Activated CD4-positive, alpha-beta memory T cell treated with anti-CD3 and anti-CD28 coated beads for 36 hours (primary cell): ENCODE measurements at places on chromosomes 2 and 18. TPM values are rescaled to one million over a fixed set of nuclear protein-coding genes. Genes with fewer than 3 reads are reported as not detected.

GRCh38 chr2:41123341-41123740 is 671.5 kb upstream of the SLC8A1 start:
- no peak for DNase-seq

- DNase-seq: no peak
Measured at GRCh38 chr2:2655453-2656114, 324.5 kb upstream of the MYT1L start.

- no peak for DNase-seq
Measured at GRCh38 chr2:207088276-207088675, 77.5 kb downstream of the KLF7 start.

DNA sequence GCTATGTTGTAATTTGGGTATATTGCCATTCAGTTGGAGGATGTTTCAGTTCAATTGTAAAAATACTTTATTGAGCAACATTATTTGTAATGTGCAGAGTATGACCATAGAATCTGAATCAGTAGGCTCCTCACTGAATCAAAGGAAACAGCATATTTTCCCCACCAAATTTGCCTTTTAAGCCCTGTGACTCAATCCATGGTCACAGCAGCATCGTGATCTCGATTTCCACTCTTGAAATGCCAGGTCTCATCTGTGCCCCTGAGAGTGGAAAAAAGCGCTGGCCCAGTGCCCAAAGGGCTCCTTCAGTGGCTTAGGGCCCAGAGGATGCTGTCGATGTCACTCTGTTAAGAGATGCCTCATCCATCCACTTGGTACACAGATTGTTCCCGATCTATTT is 57.5 kb downstream of the FHOD3 start:
- DNase-seq: peak; percentile 11

DNA sequence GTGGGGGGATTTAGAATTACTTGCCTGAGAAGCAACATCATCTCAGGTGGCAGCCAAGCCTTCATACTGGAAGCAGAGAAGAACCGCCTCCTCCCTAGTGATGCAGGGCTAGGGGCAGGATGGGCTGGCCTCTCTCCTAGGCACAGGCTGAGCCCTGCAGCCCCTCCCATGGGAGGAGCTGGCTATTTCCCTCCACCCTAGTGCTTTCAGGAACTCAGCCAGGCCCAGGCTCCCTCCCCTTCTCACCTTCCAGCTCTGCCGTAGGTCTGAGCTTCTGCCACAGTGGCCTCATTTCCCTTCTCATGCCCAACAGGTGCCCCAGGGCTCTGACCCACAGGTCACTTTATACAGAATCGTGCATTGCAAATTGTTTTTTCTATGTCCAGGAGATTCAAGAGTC is 31.0 kb downstream of the CENPA start:
- no peak for DNase-seq

GRCh38 chr2:66686755-66687154 is 251.8 kb downstream of the MEIS1 start:
- no peak for DNase-seq

DNA sequence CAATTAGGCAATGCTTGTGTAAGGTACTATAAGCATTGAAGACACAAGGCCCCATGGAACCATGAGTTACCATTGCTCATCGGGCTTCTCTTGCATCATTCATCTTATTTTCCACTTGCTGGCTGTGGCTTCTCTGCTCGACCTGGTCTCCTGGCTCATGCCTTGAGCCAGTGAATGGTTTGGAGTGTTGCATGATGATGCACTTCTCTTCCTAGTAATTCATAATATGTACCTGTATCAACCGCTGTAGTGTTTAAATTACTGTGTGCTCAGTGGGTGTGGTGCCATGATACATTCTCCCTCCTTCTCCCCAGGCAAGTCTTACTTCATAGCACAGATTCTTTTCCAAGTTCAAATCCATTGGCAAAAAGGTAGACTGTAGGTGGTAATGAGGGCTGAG is 66.8 kb downstream of the ABCA12 start:
- DNase-seq: no peak

DNA sequence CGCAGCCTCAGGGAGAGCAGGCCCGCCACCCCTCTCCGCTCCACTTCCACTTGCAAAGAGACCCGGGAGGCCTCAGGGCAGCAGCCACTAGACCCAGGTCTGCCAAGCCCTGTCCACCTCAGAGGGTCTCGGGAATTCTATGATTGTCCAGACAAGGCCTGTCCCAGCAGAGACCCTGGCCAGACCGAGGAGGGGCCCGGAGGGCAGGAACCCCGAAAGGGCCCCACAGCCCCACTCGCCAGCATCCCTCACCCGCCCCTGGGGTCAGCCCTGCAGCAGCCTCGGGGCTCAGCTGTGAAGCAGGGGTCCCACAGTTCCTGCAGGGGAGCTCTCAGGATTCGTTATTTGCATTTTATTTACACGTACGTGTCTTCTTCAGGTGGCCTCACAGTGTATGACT is 269.5 kb downstream of the EIPR1 start:
- DNase-seq: no peak

GRCh38 chr2:187655001-187655400 is 100.8 kb upstream of the TFPI start:
- DNase-seq: no peak

GRCh38 chr18:48765053-48765452 is 185.7 kb downstream of the SMAD7 start:
- DNase-seq: no peak

- DNase-seq: no peak
Measured at GRCh38 chr2:136741471-136741870, 23.9 kb upstream of the THSD7B start.

- no peak for DNase-seq
Measured at GRCh38 chr2:1744446-1745170, at the start of gene PXDN. PXDN (minus strand) TSS chr2:1744515; CDS start chr2:1744455, 60 bp downstream.

DNA sequence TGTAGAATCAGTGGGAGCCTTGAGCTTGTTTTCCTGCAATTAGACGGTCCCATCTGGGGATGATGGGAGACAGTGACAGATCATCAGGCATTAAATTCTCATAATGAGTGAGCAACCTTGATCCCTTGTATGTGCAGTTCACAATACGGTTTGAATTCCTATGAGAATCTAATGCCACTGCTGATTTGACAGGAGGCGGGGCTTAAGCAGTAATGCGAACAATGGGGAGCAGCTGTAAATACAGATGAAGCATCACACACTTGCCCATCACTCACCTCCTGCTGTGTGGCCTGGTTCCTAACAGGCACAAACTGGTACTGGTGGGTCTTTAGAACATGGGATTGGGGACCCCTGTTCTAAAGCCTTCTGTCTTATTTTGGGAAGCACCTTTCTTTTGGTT is 17.9 kb upstream of the NYAP2 start:
- DNase-seq: no peak

DNA sequence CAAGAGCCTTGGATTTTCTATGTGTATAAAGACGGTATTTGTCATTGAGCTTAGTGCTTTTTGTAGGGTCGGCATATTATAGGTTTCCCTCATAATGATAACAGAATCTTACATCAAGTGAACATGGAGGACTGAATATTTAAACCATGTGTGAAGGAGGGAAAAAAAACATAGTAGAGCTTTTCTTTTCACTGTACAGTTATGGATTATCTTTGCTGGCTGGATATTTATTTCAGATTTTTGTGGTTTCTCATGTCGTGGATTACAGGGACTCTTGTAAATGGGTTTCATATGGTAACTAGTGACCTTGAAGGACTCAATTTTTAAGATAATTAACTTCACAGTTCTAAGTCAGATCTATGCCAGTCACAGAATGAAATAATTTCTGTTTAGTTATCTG is 330.2 kb upstream of the NRP2 start:
- no peak for DNase-seq

The STARD6 gene
- not detected for total RNA-seq

The DNAH6 gene
- total RNA-seq: 0.33 TPM

The CYP1B1 gene
- 4.3 TPM for total RNA-seq

The CIB4 gene
- total RNA-seq: not detected

The HOXD13 gene
- not detected for total RNA-seq

The ABCG8 gene
- not detected for total RNA-seq

The GPR45 gene
- total RNA-seq: not detected

The IER3IP1 gene
- 11.0 TPM for total RNA-seq

The PER2 gene
- 5.5 TPM for total RNA-seq
